NCI-H1105 (cell line): ENCODE measurements at places on chromosomes 2 and 18.
A peak's percentile ranks its signal among the peaks of the same experiment; 100 is the strongest.

GRCh38 chr2:49162151-49162550, 7.8 kb upstream of the FSHR start:
- DNase-seq = no peak

DNA sequence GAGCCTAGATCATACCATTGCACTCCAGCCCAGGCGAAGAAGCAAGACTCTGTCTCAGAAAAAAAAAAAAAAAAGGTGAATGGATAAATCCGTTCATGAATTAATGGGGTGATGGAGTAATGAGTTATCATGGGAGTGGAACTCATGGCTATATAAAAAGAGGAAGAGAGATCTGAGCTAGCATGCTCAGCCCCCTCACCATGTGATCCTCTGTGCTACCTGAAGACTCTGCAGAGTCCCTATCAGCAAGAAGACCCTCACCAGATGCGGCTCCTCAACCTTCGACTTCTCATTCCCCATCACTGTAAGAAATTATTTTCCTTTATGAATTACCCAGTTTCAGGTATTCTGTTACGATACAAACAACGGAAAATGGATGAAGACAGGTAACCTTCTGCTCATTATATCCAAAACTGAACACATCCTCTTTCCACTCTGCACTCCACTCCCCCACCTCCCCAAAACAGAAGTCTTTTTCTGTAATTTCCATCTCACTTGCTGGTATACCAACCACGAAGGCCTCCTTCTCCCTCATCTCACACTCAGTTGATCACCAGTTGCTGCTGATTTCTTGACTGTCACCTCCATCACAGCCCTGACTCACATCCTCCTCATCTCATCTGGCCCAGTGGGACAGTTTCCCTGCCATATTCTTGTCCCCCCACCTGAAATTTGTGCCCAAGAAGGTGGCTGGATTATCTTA, 8.8 kb downstream of the RETREG2 start:
- DNase-seq = no peak

DNA sequence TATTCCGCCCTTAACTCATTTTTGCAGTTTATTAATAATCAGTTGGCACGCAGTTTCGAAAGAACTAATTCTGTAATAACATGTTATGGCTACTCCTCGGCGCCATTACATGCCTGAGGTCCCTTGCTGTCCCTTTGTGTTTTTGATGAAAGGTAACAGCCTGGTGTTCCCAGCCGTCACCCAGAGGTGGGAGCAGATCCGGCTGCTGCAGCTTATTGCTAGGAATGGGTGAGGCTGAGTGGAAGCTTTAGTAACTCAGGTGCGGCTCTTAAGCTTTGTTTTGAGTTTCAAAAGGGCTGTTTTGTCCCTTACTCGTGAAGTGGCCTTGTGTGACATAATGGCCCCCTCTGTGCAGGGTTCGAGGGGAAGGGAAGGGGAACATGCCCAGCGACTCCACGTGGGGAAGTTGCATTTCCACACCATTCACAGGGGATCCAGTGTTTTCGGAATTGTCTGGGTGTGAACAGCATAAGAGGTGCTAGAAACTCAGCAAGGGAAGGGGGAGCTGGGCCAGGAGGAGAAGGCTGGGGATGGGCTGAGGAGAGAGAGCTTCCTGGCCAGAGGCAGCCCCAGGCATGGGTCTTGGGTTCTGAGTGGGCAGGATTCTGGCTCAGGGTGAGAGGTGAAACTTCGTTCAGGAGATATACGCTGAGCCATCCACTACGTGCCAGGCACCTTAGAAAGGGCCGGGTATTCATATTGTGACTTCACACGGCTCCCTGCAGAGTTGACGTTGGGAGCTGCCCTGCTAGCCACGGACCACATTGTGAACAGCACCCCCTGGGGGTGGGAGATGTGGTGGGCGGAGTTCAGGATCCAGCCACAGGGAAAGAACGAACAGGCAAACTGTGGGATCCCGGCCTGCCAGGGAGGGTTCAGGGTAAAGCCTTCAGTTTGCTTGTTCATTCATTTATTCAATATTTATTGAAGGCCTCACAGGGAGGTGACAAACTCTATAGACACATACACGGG, 84.4 kb downstream of the TGOLN2 start:
- DNase-seq = no peak

- peak; percentile 66 for DNase-seq
Observed at GRCh38 chr2:63049970-63050333, 678 bp upstream of the OTX1 start.

DNA sequence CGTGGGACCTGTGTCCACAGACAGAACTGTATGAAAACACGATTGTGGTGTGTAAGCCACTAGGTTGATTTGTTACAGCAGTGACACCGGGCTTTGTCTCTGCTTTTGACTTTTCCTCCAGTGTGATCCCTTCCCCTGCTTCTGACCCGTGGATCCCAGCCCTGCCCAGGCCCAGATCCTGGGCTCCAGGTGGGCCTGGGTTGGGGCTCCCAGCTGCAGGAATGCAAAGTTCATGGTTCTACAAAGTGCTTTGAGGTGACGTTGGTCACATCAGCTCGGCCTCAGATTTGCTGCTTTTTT, 26.8 kb downstream of the HPCAL1 start:
- no peak for DNase-seq

GRCh38 chr18:48889115-48889941, 61.4 kb downstream of the SMAD7 start:
- DNase-seq = no peak

- DNase-seq = no peak
Observed at GRCh38 chr2:54176577-54176976, 61.2 kb downstream of the ACYP2 start.

DNA sequence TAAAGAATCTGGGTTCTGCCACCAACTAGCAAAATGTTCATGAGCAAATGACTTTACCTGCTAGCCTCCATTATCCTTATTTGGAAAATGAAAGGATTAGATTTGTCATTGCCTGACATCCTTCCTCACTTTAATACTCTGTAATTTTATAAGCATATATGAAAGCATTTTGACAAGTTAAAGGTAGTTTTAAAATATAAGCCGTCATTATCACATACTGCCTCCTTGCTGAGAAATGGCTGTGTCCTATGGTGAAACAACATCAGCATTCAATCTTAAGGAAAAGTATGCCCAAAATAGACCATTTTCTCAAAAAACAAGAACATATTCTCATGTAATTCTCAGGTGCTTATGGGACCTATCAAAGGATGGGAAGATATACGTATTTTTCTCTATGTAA, 461.2 kb downstream of the SUCLG1 start:
- no peak for DNase-seq
